ENCODE measurements at places on chromosomes 7 and 10.

GRCh38 chr7:151215396-151215795, 5.1 kb upstream of the H2BK1 start:
- DNase-seq, result no peak

GRCh38 chr10:113290137-113290536, 262.7 kb upstream of the HABP2 start:
- no peak for DNase-seq

DNA sequence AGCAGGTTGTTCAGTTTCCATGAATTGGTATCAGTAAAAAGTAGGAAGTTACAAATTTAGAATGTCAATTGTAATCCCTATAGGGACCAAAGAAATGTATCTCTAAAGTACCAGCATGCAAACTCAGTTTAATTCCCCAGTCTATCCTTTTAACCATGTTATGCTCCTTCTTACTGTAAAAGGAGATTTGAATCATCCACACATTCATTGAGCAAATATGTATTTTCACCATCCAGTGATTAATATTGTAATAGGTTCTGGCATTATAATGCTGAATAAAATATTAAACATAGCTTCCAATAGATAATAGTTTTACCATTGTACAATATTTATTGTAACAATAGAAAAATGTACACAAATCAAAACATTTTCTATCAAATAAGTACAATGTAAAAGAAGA, 228.2 kb upstream of the SEMA3A start:
- DNase-seq, result no peak

- no peak for DNase-seq
Measured at GRCh38 chr10:124403548-124403947, 15.2 kb downstream of the OAT start.

GRCh38 chr7:21154614-21155013, 273.3 kb upstream of the SP4 start:
- no peak for DNase-seq

DNA sequence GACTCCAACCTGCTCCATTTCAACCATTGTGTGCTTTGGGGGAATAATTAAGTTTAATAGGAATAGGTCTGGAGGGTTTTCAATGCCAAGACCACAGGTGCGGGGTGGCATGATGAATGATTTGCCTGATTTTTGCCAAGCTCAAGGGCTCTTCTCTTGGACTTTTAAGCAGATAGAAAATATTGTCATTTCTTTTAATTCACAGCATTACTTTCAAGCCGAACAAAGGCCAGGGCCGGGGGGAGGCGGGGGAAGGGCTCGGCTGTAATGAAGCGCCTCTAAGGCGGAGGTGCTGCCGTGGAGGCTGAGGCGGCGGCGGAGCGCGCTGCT, 6.5 kb downstream of the PTF1A start:
- DNase-seq, result no peak

- DNase-seq, result no peak
Measured at GRCh38 chr10:102661658-102662028, 17.4 kb downstream of the TRIM8 start.

DNA sequence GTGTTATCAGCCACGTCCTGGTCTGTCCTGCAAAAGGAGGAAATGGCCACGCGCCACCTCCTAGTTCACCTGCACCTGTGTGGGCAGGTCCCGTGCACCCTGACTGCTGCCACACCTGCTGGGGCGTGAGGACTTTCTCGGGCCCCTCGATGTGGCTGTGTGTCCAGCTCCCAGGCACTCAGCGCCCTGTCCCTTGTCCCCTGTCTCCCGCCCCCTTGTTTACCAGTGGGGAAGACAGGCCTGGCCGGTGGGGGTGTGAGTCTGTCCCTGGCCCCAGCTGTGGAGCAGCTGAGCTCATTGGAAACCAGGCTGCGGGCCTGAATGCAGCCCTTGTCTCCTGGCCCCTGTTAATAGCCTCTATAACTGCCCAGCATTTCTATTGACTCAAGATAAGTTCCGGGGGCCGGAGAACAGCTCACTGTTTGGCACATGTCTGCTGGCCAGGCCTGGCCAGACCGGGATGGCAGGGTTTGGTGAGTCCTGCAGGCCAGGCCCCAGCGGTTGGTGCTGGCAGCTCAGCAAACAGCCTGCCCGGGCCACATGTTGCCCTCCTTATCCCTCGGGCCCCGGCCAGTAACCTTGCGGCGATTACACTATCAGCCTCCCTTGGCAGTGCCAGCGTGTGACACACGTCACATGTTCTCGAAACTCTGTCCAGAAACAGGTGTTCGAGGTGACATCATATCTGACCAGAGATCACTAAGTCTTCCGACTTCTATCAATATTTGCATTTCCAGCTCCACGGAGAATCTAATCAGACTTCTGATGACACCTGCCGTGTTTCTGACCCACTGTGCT, 52.1 kb downstream of the FOXL3 start:
- no peak for DNase-seq

DNA sequence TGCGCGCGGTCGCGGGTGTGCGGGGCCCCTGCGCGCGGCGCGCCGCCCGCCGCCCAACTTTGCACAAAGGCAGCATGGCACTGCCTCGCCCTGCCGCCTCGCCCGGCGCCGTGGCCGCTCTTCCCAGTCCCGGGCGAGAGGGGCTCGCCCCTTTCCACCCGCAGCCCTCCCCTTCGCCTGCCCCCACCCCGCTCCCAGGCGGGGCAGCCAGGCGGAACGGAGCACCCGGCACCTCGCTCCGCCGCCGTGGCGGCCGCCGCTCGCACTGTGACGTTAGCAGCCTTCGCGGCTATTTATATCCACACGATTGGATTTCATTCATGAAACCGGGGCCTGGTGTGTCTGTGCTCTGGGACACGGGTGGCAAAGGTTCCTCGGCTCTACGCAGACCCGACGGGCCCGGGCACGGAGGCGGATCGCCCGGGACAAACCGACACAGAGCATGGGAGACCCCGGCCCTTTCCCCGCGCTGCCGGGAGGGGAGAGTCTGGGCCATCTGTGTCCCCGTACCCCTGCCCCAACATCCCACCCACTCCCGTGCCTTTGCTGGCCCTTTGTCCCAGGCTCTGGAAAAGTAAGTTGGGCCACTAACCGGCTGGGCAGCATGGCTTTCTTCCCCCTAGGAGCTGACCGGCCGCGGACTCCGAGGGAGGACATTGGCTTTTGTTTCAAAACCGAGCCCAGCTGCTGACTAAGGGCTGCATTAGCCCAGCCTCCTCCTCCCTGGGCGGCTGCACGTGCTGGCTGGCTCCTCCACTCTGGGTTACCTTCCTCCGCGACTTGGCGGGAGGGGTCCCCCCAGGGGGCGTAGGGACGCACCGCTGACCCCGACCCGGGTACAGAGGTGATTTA, at the start of gene RHOBTB1:
TSS of gene RHOBTB1 (minus strand) at position 128 of the 852 bp plus-strand sequence. CDS start 32,643 bp downstream, outside the sequence.
- DNase-seq, result peak; percentile 45

GRCh38 chr7:114910787-114911186, 11.1 kb upstream of the MDFIC start:
- no peak for DNase-seq

- no peak for DNase-seq
Measured at GRCh38 chr7:128154504-128154903, 86.6 kb upstream of the LEP start.

DNA sequence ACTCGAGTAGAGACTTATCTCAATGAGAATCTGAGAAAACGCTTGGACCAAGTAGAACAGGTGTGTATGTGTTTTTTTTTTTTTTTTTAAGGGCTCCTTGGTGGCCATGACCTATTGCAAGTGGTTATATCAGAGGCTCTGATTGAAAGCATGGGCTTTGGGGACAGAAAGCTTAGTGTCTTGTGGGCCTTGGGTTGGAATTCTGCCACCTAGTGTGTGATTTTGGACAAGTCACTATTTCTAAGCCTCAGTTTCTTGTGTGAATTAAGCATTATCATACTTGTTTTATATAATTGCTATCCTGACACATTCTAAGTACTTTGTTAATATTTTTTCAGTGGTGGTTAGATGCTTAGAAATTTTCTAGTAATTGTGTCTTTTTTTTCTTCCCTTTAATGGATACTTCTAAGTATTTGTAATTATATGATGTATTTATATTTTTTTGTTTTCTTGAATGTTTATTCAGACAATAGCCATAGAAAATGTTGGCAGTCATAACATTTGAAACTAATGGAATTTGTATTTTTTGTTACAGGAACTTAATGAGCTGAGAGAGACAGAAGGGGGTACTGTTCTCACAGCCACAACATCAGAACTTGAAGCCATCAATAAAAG, 33.1 kb downstream of the SMC3 start:
- no peak for DNase-seq

- DNase-seq, result no peak
Measured at GRCh38 chr7:3386423-3387190, 85.6 kb downstream of the SDK1 start.

- DNase-seq, result no peak
Measured at GRCh38 chr10:110903280-110904278, 15.4 kb downstream of the BBIP1 start.

GRCh38 chr7:100573691-100574361, at the start of gene SAP25:
SAP25 (minus strand) TSS chr7:100573900; CDS start chr7:100573742, 158 bp downstream.
- DNase-seq, result no peak

- no peak for DNase-seq
Measured at GRCh38 chr7:156665101-156665500, 24.5 kb downstream of the RNF32 start.

DNA sequence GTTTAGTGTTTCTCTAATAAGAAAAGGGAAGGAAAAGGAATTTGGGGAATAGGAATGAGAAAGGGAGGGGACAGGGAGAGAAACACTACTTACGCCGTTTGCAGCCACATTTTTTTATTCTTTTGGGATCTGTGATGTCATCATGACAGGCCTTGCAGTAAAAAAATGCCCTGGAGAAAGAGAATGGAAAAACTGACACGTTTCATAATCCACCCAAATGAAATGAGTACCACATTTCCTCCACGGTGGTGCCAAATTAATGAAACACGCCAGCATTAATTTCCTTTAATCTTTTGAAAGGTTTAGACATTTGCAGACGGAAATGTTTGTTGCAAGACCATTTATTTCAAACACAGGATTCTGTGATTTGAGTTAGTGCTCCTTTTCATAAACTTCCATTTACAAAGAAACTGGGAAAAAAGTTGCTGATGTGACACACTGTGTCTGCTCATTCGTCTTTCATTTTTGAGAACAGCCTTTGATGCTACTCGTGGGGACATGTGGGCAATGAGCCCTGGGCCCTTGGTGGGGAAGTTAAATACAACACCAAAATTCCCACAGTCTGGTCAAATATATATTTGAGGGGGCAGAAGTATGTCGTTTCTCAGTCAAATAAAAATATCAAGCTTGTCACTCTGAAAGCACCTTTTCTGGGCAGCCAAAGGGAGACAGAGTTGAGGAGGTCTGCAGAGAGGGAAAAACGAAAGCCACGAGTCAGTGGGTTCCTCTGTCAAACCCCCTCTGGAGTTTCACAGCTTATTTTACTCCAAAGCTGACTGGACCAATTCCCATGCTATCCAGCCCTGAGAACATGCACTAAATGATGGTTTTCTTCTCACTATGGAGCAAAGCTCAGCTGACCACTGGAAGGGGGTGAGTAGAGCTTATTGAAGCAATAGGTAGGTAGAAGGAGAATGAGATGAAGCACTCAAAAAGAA, 625.5 kb downstream of the KCNMA1 start:
- no peak for DNase-seq

- no peak for DNase-seq
Measured at GRCh38 chr10:116371737-116372136, 47.5 kb downstream of the CCDC172 start.

GRCh38 chr7:110568388-110568787, 522.5 kb upstream of the LRRN3 start:
- no peak for DNase-seq

- peak; percentile 85 for DNase-seq
Measured at GRCh38 chr10:72340510-72341261, 14.0 kb downstream of the DNAJB12 start.

DNA sequence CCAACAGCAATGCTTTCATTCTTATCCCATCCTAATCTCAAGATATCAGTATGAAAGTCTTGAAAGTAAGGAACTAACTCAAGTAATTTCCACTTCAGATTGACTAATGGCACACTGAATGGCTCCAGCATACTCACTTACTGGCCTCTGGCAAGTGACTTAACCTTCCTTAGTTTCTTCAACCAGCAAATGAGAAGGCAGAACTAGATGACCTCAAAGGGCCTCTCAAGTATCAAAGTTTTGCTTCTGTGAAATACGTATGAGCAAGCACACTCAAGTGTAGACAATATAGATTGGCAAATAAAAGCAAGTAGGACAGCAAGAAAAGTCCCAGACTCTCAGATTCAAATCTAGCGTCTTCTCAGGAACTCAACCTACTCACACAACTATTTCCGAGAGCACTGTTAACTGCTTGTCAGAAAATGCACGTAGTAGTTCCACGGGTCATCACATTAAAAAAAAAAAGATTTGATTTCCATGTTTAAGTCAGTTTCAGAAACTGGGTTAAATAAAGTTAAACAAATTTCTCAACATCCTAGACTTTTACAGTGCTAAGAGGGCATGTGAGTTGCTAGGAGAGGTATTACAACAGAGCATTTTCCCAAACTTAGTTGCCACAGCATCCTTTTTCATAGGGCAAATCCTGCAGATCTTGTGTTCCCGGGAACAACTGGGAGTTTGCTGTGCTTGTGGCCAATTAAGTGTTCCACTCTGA, 276.9 kb upstream of the KLF14 start:
- DNase-seq, result no peak

- no peak for DNase-seq
Measured at GRCh38 chr7:27424749-27425148, 182.1 kb downstream of the EVX1 start.

DNA sequence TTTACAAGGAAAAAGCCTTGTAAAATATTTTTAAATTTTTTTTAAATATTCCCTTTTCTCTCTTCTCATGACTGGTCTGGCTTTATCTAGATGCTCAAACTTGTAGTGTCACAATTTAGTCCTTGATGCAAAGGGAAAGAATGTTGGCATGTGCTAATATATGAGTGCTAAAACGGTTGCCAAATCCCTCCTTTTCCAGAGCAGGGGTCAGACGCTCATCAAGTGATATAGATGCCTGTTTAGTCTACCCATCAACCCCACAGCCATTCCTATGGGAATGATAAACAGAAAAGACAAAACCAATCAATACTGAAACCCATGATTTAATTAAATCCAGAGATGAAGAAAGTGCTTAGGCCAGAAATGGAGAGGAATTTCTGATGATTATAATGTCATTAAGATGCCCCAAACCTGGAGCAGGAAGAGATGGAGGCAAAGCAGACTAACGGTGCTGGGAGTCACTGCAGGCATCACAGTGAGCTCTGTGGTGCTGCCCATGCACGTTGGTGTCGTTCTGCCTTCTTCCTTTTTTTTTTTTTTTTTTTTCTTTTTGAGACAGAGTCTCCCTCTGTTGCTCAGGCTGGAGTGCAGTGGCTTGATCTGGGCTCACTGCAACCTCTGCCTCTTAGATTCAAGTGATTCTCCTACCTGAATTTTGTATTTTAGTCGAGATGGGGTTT, 210.1 kb upstream of the STK17A start:
- DNase-seq, result no peak

Measured in activated naive CD8-positive, alpha-beta T cell treated with anti-CD3 and anti-CD28 coated beads, Interleukin-2, amount 10 ng/mL, durations not matched to agents 7 days and 5 days (primary cell).